GM12864 (cell line): ENCODE measurements at places on chromosomes 13 and 19.

- DNase-seq = no peak
Observed at GRCh38 chr13:58187881-58188280, 556.3 kb downstream of the PCDH17 start.

DNA sequence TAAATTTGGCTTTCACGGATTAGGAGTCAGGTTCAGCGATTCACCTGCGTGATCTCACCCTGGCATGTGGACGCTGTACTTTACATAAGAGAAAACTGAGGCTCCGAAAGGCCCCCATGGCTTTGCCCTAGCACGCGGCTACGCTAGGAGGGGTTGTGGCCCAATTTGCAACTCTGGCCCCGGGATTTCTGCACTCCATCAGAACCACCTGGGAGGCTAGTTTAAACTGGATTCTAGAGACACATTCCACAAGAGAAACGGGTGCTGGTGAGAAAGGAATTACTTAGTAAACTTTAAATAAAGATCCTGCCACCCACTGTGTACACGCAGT, 6.2 kb downstream of the BCL3 start:
- DNase-seq = no peak

DNA sequence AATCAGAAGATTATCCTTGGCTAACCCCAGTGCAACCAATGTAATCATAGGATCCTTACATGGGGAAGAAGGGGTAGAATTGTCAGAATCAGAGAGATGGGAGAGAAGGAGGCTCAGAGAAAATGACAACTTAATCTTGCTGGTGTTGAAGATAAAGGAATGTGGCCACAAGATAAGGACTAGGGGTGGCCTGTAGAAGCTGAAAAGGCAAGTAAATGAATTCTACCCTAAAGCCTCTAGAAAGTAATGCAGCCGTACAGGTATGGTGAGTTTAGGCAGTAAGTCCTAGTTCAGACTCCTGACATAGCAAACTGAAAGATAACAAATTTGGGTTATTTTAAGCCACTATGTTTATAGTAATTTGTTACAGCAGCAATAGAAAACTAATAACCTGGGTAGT, 718.5 kb downstream of the SLITRK6 start:
- DNase-seq = no peak

GRCh38 chr19:35789195-35789977, 14.0 kb downstream of the ARHGAP33 start:
- DNase-seq = no peak

GRCh38 chr13:40792284-40793051, 3.1 kb downstream of the SLC25A15 start:
- DNase-seq = no peak

DNA sequence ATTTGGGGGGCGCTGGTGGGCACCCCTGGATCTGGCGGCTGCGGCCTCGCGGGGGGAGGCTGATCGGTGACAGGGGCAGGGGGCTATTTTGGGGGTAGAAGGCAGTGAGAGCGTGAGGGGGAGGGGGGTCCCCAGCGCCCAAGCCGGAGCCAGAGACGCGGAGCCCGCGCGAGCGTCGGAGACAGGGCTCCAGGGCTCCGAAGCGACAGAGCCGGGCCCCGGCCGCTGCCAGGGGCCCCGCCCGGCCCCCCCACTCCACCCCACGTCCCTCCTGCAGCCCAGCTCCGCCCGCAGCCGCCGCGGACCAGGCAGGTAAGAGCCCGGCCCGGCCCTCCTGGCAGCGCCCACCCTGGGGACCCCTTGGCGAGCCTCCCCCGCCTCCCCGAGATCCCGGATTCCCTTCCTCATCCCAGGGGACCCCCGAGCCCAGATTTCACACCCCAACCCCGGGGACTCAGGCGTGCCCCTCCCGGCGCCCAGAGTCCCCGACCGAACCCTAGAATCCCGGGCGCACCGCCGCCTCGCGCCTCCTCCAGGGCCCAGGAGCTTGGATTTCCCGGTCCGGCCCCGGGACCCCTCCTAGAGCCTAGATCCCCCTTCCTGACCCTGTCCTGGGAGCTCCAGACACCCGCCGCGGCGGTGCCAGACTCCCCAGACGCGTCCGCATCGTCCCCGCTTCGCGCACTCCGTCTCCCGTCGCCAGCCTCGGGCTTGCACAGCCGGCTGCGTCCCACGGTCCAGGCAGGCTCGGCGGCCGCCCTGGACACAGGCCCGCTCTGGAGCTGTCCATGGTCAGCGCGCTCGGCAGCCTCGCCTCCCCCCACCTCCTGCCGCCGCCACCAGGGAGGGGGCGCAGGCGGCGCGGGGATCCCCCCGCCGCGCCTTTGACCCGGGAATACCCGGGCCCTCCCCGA, at the start of gene PPFIA3:
Gene PPFIA3, plus strand, starts transcription at position 134 of the 914 bp plus-strand sequence. CDS start 8,330 bp downstream, outside the sequence.
- no peak for DNase-seq

DNA sequence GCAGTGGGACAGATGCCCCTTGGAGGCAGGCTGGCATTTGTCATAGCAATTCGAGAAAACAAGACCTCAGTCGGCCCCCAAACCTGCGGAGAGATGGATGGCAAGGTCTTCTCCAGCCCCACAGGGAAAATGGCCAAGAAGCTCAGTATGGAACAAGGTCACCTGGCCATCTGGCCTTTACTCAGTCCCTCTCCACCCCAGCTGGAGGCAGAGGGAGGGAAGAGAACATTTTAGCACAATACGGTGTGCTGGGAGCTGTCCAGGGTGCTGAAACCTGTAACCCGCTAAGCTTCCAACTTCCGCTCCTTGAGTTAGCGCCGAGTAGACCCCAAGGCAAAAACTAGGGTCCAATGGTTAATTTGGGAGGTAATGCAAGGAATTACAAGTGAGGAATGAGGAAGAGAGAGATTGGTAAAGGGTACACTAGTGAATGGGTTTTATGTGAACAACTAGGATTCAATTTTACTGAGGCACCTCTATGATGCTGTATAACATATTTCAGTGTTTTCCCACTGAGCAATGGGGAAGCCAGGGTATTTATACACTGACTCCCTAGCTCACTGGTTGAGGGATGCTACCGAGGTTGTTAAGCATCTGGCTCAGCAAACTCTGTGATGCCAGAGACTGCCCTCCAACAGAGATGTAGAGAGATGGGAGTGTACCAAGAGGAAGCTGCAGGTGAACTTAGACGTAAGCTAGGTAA, 64.3 kb downstream of the CACNA1A start:
- no peak for DNase-seq

- no peak for DNase-seq
Observed at GRCh38 chr19:40344422-40344821, 3.8 kb downstream of the C19orf47 start.

- no peak for DNase-seq
Observed at GRCh38 chr13:111177081-111177711, 62.1 kb downstream of the ARHGEF7 start.

GRCh38 chr19:34794066-34794960, 21.3 kb upstream of the ZNF599 start:
- no peak for DNase-seq

DNA sequence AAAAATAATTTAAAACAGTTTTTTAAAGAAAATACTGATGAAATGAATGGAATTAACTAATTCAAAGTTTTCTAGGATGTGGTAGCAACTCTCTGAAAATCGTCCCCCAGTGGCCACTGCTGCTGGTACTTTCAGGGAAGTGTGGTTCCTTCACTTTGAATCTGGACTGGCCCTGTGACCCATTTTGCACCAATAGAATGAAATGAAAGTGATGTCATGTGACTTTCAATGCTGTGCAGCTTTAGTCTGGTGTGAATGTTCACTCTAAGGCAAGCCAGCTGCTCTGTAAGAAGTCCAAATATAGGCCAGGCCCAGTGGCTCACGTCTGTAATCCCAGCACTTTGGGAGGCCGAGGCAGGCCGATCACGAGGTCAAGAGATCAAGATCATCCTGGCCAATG, 26.4 kb upstream of the HNRNPA1L2 start:
- no peak for DNase-seq

- DNase-seq = no peak
Observed at GRCh38 chr13:111387945-111388600, 67.6 kb downstream of the TEX29 start.

- DNase-seq = no peak
Observed at GRCh38 chr19:48598996-48599700, 7.4 kb upstream of the SPACA4 start.

DNA sequence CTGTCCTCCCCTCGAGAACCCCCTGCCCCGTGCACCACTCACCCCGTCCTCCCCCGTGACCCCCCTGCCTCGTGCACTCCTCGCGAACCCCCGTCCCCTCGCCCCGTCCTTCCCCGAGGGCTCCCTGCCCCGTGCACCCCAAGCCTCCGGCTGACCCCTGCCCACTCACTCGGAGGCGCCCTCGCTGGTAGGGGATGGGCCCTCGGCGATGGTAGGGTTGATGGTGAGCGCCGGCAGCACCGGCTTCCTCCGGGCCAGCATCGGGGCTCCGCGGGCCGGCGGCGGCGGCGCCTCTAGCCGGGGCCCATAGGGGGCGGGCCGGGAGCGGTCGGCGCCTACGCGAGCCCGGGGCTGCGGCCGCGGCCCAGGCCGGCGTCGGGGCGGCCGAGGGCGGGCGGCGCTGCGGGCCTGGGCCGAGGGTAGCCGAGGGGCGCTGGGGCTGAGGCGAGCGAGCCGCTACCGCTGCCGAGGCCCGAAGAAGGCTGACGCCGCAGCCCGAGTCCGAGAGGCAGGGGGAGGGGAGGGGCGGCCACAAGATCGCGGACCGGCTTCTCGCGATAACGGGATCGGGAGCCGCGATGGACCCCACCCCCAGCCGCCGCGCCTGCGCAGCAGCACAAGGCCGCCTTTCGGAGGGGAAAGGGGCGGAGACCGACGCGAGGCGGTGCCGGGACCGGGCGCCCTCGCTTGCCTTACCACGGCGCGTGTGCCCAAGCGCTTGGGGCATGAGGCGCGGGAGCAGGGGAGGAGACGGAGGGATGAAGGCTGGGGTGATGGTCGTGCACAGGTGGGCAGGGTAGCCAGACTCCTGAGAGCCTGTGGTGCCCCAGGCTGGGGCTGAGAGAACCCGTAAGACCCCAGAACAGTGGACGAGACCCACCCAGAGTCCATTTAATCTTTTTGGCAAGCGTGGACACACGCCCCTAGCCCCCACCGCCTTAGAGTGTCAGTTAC, at the start of gene MAP2K2:
Gene MAP2K2, minus strand, starts transcription at position 508 of the 954 bp plus-strand sequence. Its CDS starts 247 bp downstream, at position 261.
- DNase-seq = no peak

DNA sequence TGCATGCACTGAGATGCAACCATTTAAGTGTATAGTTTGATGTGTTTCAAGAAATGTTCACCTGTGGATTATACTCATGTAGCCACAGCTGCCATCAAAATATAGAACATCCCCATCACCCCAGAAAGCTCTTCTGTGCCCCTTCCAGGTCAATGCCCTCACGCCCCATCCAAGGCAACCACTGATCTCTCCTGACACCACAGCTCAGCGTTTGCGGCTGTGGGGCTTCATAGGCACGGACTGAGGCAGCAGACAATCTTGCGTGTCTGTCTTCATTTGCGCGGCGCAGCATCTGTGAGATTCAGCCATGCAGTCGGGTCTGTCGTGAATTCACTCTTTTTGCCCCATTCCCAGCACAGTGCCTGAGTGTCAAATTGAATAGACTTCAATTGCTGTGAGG, 153.8 kb upstream of the UQCRFS1 start:
- DNase-seq = no peak

DNA sequence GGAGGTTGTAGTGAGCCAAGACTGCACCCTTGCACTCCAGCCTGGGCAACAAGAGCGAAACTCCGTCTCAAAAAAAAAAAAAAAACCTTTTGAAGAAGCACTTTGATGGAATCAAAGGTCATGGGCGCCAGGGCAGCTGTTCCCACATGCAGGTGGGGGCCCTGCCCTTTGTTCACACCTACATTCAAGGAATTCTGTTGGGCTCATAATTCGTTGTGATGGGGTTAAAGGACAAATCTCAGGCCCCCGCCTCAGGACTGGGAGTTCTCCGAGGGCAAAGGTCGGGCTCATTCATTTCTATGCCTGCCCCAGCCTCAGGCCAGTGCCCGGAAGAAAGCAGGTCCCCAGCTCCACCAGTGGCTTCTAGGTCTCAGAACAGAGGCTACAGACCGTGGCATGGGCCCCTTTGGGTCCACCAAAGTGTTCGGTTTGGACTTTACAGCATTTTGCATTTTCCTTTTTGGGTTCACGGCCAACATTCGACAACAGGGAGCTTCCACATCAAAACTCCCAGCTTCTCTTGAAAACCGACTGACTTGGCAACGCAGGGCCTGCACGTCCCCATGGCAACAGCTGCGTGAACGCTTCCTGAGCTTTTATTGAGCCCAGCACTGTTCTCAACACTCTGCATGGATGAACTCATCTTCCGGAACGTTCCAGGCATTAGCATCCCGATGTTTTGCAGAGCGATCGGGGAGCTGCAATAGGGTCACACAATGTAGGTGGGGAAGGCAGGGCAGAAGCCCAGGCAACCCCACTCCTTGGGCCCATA, 10.1 kb upstream of the GTF2F1 start:
- DNase-seq = no peak

DNA sequence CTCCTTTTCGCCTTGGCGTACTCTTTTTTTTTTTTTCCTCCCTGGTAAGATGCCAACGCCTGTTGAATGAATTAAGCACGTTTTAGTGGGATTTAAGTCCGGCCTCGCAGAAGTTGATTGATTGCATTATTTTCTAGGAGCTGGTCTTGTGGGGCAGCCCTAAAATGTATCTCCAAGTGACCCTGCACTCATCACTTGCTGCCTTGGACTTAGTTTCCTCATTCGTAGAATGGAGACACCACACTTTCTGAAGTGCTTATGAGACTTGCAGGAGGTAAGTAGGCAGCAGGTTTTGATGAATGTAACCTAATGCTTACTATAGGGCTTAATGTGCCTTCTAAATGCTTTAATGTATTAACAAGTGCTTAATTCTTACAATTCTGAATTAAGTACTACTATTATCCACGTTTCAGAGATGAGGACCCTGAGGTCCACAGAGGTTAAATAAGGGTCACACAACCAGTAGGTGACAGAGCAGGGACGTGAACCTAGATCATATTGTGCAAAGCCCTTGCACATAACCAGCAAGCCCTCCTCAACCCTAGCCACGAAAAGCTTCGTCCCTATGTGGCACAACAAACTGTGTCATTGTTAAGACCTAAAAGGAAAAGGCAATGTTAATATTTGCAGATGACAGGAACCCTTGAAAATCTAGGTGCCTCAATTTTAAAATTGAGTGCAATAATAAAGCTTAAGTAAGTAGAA, 514 bp upstream of the ARGLU1 start:
- peak; percentile 16 for DNase-seq

DNA sequence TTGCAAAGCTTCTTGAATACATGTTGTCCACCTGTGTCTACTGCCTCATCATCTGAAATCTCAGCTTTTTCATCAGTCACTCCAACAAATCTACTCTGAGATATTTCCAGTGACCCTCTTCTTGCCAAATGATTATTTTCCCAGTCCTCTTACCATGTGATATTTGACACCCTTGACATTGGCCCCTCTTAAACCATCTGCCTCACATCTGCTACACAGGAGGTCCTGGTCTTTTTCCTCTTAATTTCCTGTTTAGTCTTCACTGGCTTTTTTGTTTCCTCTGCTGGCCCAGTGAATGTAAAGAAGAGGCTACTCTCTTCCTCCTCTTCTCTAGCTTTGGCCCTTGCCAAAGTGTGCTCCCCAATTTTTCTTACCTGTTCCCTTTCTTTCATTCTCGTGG, 218.7 kb downstream of the DNAJC15 start:
- DNase-seq = no peak

GRCh38 chr13:41547251-41548000, 90.1 kb downstream of the RGCC start:
- DNase-seq = no peak
